ENCODE measurements at places on chromosomes 5 and 9.
A peak's percentile ranks its signal among the peaks of the same experiment; 100 is the strongest.

DNA sequence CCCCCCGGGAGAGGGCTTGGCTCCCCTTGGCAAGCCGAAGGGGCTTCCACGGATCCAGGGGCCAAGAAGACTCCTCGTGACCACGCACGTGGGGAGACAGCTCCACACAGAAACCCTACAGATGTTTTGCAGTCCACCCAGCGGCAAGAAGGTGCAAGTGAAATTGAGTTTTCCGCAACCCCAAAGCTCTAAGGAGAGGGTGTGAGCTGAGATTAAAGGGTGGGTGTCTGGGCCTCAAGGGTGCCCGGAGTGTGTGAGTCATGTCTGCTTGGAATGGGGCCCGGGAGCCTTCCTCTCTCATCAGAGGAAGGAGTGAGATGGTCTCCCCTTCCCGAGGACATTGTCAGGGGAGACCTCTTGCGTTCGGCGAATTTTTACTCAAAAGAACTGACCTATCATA is 79.1 kb downstream of the OLFM1 start:
- DNase-seq, result no peak

DNA sequence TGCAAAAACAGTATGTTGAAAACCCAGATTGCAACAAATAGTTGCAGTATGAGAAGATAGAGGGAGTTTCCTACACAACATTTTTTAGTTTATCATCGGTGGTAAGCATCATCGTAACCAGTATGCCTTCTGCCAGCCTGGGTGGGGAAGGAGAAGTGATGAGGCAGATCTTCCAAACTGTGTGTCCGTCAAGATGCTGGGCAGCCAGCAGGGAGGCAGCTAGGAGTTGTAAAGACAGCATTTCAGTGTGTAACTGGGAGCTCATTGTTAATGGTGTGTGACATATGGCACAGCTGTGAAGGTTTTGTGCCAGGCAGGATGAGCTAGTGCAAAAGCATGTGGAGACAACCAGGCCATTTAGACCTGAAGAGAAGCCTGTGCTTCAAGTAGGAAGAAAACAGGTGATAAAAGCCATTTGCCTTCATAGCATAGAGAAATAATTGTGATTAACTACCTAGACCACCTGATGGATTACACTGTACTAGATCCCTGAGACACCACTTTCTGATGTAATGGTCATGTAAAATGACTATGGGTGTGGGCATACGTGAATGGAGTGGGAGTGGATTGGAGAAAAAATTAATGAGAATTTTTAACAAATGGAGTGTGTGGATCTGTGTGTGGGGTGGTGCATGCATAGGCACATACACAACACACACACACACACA is 347.0 kb upstream of the ADAMTSL1 start:
- DNase-seq, result no peak

- DNase-seq, result no peak
Measured at GRCh38 chr9:120985819-120986222, 59.2 kb upstream of the TRAF1 start.

GRCh38 chr5:126937771-126938170 is 92.6 kb downstream of the MARCHF3 start:
- DNase-seq, result no peak

DNA sequence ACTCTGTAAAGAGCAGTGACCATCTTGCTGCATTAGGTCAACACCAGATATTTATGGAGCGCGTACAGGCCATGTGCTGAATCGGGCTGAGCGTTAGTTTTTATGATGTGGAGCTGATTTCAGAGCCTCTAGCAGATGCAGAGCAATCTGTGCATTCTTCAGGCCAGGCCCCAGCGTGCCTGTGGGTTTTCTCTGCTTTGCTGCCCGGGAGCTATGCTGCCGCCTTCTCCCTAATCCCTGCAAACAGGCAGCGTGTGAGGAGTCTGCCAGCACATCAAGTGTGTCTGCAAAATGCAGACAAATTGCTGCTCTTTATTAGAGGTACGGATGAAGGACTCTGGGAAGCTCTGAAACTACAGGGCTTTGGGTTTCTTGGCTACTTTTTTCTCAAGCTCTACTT is 170.0 kb downstream of the NTRK2 start:
- DNase-seq, result no peak

DNA sequence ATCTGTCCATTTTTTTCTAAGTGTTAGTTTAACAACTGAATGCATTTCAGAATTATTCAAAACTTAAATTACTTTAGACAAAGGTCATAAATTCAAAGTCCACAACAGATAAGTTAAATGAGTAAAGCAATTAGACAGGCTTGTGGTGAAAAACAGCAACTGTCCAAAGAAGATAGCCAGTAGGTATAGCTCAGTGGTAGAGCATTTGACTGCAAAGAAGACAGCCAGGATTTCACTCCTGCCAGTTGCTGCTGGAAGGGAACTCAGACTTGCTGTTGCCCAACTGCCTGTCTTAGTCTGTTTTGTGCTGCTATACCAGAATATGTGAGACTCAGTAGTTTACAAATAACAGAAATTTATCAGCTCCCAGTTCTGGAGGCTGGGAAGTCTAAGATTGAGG is 10.0 kb downstream of the FANCC start:
- DNase-seq, result no peak

DNA sequence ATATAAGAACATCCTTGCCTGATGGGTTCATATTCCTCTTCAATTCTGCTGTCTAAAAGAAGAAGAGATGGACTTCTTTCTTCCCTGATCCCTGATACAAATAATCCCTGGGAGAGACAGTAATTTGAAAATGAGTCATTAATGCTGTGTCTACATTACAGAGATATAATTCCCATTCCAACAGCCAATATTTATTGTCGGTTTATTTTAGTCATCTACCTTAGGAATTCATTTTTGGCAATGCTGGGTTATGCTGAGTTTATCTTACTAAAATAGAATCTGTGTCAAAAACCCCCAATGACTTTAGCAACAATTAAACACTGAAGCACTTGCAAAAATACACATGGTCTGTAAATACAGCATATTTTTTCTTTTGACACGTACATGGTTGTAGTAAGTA is 23.9 kb downstream of the ZNF474 start:
- DNase-seq, result no peak

DNA sequence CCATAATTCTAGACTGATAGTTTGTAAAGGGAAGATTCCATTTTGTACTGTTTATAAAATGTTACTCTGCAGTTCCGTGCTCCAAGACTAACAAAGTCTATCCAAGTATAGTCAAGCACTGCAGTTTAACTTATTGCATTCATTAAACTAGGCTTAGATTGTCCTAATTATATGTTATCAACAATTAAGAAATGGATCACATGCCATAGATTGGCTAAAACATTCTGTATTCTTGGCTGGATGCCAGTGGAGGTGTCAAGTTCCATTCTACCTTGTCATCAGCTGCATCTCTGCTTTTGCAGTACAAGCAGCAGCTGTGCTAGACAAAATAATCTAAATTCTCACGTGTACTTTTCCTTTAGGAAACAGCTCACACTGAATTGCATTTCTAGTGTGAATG is 69.4 kb upstream of the MEF2C start:
- no peak for DNase-seq

GRCh38 chr5:10254686-10255085 is 4.6 kb downstream of the CCT5 start:
- no peak for DNase-seq

DNA sequence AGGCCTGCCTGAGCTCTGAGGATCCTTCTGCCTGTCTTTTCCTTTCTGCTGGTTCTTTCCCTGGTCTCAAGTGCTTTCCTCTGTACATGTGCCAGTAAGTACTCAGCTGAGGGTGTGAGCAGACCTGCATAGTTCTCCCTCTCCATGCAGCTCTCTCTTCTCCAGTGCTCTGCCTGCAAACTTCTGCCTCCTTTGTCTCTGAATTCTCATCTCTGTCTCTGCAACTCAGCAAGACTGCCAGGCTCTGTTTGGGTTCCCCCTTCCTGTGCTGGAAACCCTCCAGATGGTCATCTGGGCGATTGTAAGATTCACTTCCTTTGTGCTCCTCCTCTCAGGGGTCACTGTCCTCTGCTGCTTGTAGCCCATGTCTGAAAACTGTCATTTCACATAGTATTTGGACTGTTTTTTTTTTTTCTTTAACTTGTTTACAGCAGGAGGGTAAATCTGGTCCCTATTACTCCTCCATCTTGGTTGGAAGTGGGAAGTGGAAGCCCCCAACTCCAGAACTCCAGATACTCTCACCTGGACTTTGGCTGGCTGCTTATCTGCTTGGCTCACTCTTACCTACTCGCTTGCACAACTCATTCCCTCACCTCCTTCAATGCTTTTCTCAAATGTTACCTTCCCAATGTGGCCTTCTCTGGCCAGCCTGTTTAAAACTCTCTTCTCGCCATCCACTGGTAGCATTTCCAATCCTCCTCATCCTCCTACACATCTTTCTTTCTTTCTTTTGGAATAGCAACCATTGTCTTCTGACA is 175.3 kb upstream of the TBC1D2 start:
- DNase-seq, result no peak

DNA sequence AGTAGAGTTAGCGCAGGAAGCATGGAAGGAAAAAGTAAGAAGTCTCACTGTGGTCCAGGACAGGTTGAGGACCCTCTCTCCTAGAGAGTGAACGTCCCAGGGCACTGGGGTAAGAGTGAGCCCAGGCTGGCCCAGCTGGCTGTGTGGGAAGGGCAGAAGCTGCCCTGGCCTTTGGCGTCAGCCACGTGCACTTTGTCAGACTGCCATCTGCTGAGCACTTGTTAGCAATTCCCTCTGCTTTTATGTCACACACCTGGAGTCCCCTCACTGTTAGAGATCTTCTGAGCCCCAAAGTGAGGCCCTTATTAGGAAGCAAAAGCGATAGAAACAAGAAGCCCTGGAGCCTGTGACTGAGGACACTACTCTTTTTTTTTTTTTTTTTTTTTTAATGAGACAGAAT is 79.1 kb downstream of the UGCG start:
- DNase-seq, result peak; percentile 36

DNA sequence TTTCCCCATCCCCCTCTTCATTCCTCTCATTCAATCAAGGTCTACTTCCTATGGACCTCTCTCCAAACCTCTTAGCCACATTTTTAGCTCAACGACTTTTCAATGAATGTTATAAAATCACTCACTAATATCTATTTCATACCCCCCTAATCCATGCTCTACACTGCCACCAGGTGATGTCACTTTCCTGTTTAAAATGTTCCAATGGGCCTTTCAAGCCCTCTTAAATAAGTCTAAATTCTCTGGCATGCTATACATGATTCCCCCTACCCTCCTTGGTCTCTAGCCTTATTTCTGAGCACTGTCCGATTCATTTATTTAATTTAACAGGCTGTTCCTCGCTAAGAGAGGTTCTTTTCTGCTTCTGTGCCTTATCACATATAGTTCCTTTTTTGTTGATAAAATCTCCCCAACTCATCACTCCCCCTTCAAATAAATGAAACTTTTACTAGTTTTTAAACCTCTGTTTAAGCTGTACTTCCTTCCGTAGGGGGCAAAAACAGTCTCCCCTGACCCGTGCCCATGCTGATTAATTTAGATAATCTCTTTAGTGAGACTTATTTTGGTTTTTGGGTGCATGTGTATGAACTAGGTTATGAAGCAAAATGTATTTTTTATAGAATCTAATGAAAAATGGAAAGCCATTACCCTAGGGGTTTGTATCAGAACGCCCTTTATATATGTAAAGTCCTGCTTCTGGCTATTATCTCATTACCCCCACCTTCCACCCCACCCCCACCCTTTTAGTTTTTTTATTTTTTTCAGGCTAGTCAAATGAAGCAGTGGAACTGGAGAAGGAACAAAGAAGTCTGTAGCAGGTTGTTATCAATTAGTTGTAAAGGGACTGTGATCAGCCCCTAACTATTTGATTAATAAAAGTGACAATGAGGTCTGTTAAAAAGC is 9.0 kb downstream of the ABHD17B start:
- no peak for DNase-seq

DNA sequence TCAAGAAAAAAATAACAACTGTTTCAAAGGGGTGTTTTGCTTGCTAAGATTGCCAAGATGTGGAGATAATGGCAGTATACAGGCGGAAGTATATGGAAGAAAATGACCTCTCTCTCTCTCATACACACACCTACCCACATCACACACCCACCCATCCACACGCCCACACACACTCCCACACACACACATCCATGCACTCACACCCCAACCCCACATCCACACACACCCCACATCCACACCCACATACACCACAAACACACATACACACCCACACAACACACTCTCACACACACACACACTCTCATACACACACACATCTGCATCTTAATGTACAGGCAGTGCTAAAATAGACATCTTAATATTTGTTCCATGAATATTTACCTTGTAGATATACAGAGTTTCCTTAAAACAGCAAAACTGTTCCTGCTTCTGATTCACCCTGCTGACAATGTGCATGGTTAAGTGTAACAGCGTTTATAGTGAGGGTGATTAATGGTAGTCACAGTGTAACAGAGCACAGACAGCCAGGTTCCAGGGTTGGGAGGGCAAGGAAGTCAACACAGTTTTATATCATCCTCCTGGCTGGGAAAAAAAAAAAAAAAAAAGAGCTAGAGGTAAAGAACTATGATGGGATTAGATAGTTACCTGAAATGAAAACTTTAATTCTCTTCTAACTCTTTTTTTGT is 8.3 kb downstream of the BHMT2 start:
- DNase-seq, result no peak

- no peak for DNase-seq
Measured at GRCh38 chr9:95450171-95451064, 66.4 kb downstream of the PTCH1 start.

- DNase-seq, result no peak
Measured at GRCh38 chr5:139640421-139641115, 7.6 kb upstream of the CXXC5 start.

DNA sequence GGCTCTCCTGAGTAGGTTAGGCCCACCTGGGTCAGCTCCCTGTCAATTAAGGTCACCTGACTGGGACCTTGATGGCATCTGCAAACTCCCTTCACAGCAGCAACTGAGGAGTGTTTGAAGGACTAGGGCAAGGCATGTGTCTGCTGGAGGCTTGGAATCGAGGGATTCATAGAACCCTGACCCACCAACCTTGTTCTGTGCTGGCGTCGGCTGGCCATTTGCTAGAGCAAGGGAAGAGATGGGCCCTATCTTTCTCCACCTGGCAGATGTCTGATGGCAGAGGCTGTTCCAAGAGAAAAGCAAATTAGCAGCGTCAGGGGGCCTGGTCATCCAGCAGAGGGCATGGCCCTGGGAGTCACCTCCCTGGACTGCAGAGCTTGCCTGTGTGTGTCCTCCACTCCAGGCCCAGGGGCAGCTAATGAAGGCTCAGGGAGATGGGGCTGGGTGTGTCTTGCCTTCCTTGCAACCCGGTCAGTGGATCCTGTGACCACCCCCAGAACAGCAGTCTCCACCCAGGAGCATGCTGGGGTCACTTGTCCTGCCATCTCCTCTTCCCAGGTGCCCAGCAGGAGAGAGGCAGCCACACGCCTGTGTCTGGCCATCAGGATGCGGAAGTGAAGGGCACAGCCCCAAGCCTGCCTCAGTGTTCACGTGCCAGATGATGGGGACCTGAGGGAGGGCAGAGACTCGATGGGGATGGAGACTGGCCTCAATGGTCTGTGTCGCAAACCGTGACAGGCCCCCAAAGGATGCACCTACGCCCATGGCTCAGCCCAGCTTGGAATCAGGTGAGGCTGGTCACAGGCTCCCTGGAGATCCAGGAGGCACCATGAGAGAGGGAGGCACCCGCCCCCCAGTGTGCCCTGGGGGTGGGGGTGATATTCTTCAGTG is 53.9 kb downstream of the BARX1 start:
- DNase-seq, result peak; percentile 1
